Dermis microvascular lymphatic vessel endothelial cell (primary cell): ENCODE measurements at places on chromosomes 16 and 17. TPM values are rescaled to one million over a fixed set of nuclear protein-coding genes. Genes with fewer than 3 reads are reported as not detected.

KRTAP4-9 gene
- not detected in 2 replicates for total RNA-seq

KRT23 gene
- total RNA-seq: 2.1 TPM in 1 of 2 replicates, not detected in the other

DNA sequence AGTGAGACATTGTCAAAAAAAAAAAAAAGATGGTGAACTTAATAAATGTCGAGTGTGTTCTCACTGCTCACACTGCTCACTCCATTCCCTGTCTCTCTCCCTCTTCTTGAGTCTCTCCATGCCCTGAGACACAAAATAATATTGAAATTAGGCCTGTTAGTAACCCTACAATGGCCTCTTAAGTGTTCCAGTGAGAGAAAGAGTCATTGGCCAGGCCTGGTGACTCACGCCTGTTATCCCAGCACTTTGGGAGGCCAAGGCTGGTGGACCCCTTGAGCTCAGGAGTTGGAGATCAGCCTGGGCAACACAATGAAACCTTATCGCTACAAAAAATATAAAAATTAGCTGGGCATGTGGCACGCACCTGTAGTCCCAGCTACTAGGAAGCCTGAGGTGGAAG, 16.2 kb upstream of the CSF3 start:
- no peak for DNase-seq

DNA sequence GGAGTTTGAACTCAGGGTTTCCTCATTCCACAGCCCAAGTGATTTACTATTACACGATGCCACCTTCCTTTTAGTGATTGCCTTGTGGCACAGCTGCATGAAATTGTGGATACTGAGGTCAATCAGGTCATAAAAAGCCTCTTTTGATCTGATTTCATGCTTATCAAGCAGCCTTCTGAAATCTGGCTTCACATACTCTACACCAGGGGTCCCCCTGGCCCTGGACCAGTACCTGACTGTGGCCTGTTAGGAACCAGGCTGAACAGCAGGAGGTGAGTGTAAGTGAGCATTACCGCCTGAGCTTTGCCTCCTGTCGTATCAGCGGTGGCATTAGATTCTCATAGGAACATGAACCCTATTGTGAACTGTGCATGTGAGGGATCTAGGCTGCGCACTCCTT, 13.8 kb downstream of the SLFN5 start:
- peak; percentile 36 for DNase-seq

DNA sequence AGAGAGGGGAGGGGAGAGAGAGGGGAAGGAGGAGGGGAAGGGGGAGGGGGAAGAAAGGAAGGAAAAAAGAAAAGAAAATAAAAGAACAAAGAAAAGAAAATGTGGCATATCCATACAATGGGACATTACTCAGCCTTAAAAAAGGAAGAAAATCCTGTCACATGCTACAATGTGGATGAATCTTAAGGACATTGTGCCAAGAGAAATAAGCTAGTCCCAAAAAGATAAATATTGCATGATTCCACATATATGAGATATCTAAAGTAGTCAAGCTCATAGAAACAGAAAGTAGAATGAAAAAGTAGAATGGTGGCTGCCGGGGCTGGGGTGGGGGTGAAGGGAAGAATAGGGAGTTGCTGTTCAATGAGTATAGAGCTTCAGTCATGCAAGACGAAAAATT, 40.4 kb downstream of the CNGB1 start:
- no peak for DNase-seq

DNA sequence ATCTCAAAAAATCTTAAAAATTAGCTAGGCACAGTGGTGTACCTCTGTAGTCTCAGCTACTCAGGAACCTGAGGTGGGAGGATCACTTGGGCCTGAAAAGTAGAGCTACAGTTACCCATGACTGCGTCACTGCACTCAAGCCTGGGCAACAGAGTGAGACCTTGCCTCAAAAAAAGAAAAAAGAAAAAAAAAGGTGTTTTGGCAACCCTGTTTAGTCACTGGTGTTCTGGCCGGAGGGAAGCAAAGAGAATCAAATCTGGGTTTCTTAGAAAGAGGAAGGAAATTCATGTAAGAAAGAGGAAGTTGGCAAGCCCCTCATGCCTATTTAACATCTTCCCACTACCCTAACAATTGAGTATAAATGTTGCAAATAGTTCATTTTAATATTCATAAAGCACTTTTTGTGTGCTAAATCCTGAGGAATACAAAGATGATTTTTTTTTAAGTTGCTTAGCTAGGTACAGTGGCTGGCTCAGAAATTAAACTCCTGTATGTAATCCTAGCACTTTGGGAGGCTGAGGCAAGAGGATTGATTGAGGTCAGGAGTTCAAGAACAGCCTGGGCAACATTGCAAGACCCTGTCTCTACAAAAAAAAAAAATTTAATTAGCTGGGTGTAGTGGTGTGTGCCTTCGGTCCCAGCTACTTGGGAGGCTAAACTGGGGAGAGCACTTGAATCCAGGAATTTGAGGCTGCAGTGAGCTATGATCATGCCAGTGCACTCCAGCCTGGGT, 6.5 kb upstream of the USP32 start:
- DNase-seq: no peak

DNA sequence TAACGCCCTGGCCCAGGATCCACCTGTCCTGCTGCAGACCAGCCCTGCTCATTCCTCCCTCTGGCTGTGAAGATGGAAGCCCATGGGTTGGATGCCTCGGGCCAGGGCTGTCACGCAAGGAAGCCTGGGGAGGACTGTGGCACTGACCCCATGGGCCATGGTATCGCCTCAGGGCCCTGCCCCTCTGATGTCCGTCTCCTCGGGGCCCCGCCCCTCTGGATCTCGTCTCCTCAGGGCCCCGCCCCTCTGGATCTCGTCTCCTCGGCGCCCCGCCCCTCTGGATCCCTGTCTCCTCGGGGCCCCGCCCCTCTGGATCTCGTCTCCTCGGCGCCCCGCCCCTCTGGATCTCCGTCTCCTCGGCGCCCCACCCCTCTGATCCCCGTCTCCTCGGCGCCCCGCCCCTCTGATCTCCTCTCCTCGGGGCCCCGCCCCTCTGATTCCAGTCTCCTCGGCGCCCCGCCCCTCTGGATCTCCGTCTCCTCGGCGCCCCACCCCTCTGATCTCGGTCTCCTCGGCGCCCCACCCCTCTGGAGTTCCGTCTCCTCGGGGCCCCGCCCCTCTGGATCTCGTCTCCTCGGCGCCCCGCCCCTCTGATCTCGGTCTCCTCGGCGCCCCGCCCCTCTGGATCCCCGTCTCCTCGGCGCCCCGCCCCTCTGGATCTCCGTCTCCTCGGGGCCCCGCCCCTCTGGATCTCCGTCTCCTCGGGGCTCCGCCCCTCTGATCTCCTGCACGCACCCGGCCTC, 24.0 kb downstream of the METRNL start:
- peak; percentile 69 for DNase-seq

DNA sequence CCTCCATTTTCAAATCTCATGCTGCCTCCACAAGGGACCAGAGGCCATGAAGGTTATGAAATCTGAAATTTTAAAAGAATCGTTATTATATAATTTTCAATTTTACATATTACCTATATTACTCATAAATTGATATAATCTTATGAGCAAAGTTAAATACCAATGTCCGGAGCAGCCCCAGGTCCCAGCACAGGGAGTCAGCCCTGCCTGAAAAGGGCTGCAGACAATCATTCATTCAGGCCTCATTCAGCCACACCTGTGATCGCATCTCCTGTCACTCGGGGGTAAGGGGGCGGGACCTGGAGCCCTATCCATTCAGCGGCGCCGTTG, 172.5 kb downstream of the AHSP start:
- peak; percentile 40 for DNase-seq

GRCh38 chr16:77647726-77648125, 74.6 kb upstream of the NUDT7 start:
- DNase-seq: no peak

- DNase-seq: no peak
Observed at GRCh38 chr16:70160388-70160787, 13.2 kb upstream of the CLEC18C start.
